ENCODE measurements at places on chromosomes 13 and 19. TPM values are rescaled to one million over a fixed set of nuclear protein-coding genes. Genes with fewer than 3 reads are reported as not detected.

GRCh38 chr13:103007427-103007762, 58.8 kb downstream of the SLC10A2 start:
- no peak for ATAC-seq

GRCh38 chr13:20157151-20157796, 3.6 kb downstream of the GJA3 start:
- no peak for ATAC-seq

GRCh38 chr19:17183271-17183761, 31.8 kb upstream of the USE1 start:
- peak; percentile 26 for ATAC-seq

DNA sequence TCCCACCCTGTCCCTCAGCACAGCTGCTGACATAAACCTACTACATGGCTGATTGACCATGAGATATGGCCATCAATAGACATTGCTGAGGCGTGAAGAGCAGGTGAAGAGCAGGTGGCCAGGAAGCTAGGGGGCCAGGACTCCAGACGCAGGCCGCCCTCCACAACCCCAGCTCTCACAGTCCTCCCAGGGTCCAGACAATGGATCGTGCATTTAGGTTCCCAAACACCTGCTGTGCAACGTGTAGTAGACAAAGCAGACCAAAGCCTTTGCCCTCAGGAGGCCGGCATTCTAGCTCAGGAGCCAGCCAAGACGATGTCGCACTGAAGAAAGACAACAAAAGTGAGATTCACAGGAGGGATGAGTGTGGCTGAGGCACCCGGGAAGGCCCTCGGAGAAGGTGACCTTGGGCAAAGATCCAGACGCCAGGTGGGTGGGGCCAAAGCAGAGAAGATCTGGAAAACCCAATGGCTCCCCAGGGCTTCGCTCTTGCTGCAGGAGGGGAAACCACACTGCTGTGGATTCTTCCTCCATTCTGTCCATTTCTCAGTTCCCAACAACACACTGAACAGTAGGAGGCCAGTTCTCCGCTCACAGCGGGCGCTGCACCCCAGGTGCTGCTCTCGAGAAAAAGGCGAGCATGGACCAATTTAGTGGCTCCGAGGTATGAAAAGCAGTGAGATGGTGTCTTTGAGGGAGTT, 1.4 kb downstream of the FFAR1 start:
- no peak for ATAC-seq

GRCh38 chr13:76446191-76446590, 440.0 kb downstream of the KCTD12 start:
- ATAC-seq = no peak

GRCh38 chr19:49567861-49568441, 12.4 kb downstream of the NOSIP start:
- ATAC-seq = no peak

- ATAC-seq = no peak
Measured at GRCh38 chr13:20197361-20197834, 4.7 kb upstream of the GJB2 start.

- no peak for ATAC-seq
Measured at GRCh38 chr19:56301155-56301554, 13.5 kb downstream of the ZSCAN5A start.

- ATAC-seq = no peak
Measured at GRCh38 chr19:1308718-1309117, 23.0 kb downstream of the EFNA2 start.

DNA sequence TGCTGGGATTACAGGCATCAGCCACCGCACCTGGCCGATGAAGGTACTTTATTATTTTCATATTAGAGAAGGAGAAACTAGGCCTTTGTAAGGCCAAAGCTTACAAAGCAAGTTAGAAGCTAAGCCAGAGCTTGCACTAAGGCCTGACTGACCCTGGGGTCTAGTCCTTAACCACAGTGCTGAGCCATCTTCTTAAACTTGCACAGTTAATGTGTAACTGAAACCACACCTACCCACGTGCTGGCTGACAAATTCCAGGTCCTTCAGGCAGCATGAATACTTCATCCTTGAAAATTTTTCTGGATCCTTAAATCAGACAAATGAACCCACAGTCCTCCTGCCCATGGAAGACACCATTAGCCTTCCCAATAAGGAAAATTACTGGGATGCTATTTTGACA, 880.6 kb downstream of the UQCRFS1 start:
- no peak for ATAC-seq

GRCh38 chr19:57327993-57328392, 7.7 kb downstream of the ZNF543 start:
- no peak for ATAC-seq

- no peak for ATAC-seq
Measured at GRCh38 chr13:28442839-28443238, 52.1 kb downstream of the FLT1 start.

- ATAC-seq = no peak
Measured at GRCh38 chr19:7715671-7716070, 13.7 kb upstream of the FCER2 start.

DNA sequence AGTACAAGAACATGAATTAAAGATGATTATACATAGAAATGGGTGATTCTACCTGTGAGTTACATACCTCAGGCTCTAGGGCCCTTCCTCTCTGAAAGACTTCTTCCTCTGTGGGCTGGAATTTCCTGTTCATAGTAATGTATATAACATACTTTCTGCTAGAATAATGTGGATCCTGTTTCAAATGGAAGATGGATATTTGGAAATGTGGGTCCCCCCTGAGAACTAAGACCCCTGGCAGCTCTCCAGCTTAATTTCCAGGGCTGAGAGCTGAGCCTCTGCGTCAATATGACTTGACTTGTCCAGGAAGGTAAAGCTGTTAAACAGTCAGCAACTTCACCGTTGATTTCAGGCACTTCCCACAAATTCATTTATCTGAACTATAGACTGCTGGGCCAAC, 296.3 kb downstream of the NALCN start:
- no peak for ATAC-seq

DNA sequence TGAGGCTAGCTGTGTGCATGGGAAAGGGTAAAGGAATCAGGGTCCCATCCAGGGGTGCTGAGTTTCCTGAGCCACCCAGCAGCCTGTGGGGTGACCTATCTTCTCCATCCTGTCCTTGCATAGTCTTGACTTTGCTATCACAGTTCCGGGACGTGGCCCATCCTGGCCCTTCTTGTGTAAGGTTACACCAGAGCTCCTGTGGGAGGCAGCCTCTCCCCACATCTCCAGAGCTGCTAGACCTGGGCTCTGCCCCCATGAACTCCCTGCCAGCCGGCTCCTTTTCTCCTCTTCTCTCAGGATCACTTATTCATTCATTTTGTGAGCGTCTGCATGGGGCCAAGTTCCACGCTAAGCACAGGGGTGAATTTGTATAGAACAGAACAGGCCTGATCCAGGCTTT, 238.9 kb downstream of the TSHZ3 start:
- no peak for ATAC-seq

GRCh38 chr19:48619692-48620585, 633 bp downstream of the SPHK2 start:
- no peak for ATAC-seq

- ATAC-seq = no peak
Measured at GRCh38 chr13:34522808-34523207, 419.3 kb upstream of the NBEA start.

- ATAC-seq = no peak
Measured at GRCh38 chr19:28889941-28890670, 322.8 kb downstream of the UQCRFS1 start.

DNA sequence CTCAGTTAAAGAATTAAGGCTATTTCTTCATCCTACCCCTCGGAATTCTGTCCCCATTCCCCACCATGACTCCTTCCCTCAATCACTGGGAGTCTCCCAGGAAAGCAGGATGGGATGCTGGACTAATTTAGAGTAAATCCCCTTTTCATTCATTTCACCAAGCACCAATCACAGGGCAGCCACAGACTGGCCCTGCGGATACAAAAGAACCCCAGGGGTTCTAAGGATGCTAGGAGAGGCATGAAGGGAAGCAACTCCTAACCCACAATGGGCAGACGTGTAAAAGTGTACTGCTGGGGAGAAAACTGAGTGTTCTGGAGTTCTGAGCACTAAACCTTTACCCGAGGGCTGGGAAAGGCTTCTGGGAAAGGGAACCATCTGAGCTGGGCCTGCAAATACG, 3.0 kb downstream of the PEPD start:
- no peak for ATAC-seq

- no peak for ATAC-seq
Measured at GRCh38 chr13:65133094-65133493, 2097.0 kb downstream of the PCDH9 start.

DNA sequence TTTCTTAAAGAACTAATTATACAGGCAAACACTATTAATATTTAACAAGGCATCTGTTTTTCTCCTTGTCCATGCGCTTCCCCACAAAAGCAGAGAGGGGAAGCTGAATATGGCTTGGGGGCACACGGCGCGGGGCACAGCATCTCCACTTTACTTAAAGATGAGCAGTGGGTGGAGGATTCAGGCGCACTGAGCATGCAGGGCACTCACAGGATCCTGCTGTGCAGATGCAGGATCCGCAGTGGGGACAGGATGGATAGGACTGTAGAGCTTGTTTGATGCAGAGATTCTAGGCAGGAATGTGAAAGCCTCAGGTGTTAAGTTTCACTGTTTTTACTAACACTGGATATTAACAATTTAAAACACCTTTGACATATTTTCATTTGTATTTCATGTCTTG, 43.3 kb downstream of the ATP11A start:
- no peak for ATAC-seq

DNA sequence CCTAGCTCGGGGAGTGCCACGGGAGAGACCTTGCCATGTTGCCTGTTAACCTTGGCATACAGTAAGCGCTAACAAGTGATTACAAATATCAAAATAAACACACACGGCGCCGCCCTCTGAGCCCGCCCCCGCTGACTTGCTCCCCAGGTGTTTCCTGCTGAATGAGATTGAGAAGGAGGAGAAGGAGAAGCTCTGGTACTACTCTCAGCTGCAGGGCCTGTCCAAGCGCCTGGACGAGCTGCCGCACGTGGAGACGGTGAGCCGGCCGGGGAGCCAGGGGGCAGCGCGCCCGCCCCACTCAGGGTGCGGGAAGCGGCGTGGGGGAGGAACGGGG, 5.0 kb downstream of the APC2 start:
- ATAC-seq = peak; percentile 30

- ATAC-seq = no peak
Measured at GRCh38 chr19:49894011-49894664, 2.5 kb downstream of the IL4I1 start.

- no peak for ATAC-seq
Measured at GRCh38 chr19:1850809-1851653, 2.7 kb upstream of the REXO1 start.

DNA sequence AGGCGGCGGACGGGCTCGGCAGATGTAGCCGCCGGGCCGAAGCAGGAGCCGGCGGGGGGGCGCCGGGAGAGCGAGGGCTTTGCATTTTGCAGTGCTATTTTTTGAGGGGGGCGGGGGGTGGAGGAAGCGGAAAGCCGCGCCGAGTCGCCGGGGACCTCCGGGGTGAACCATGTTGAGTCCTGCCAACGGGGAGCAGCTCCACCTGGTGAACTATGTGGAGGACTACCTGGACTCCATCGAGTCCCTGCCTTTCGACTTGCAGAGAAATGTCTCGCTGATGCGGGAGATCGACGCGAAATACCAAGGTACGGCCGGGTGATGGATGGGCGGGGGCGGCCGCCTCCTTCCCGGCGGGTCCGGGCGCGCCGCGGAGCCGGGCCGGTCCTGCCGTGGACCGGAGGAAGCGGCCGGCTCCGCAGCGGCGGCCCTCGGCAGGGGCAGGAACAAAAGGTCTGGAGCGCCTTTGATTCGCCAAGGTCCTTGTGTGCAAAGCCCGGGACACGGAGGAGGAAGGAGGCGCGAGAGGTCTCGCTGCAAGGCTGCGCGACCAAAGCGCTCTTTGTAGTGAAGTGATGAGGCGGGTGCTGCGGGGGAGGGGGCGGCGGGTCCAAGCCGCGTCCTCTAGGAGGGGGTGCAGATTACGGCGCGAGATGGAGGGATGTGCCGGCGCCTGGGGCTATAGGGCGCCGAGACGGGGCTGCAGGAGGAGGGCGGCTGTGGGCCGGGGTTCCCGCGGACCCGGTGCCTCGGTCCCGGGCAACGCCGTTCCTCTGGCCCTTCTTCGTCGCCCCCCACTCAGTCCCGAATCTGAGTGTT, 689 bp downstream of the ING1 start:
- no peak for ATAC-seq

- ATAC-seq = no peak
Measured at GRCh38 chr13:65112123-65112522, 2118.0 kb downstream of the PCDH9 start.

DNA sequence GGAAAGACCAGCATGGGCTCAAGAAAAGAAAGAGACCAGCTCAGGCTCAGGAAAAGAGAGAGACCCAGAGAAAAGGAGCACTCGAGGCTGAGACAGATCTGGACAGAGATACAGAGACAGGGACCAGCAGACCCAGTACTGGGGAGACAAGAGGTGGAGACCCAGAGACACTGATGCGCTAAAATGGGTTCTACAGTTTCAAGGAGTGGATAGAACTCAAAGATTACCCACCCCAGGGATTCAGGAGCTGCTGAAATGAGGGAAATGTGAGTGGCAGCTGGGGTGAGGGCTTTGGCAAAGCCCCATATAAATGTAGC, 609 bp upstream of the ZSCAN18 start:
- no peak for ATAC-seq

GRCh38 chr19:19105365-19106055, 32.8 kb downstream of the TMEM161A start:
- ATAC-seq = peak; percentile 61

The FDX2 gene
- total RNA-seq = 11.3 TPM

The SAE1 gene
- total RNA-seq = 53.2 TPM

The PLVAP gene
- total RNA-seq = 22.6 TPM

The OR10H4 gene
- total RNA-seq = not detected

The PSG4 gene
- total RNA-seq = 0.48 TPM

The COL4A2 gene
- total RNA-seq = 30.8 TPM

The BLOC1S3 gene
- 8.8 TPM for total RNA-seq

The CABP5 gene
- not detected for total RNA-seq

The ACER1 gene
- 1.8 TPM for total RNA-seq

The ZNF223 gene
- total RNA-seq = 2.2 TPM

The LILRB1 gene
- total RNA-seq = 1.3 TPM

The ZNF534 gene
- total RNA-seq = not detected

The CYP2F1 gene
- total RNA-seq = 0.36 TPM

The FXYD3 gene
- 736 TPM for total RNA-seq

The SIGLEC5 gene
- total RNA-seq = not detected

The ZNF682 gene
- total RNA-seq = 3.3 TPM
